ENCODE measurements at places on chromosomes 11 and 22.

DNA sequence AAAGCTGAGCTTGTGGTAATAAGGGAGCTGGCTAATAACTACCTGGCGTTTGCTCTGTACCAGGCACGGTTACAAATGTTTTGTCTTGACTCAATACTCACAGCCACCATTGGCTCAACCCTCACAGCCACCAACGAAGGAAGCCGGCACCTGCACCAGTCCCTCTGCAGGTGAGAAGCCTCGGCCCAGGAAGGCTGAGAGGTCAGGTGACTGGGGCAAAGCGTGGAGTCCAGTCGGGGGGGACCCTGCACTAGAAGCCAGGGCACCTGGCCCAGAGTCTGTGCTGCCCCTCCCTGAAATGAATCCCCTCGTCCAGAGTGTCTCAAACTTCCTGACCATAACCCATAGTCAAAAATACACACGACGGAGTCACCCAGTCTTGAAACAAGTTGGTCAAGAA is 90.1 kb downstream of the PHF21B start:
- no peak for DNase-seq

DNA sequence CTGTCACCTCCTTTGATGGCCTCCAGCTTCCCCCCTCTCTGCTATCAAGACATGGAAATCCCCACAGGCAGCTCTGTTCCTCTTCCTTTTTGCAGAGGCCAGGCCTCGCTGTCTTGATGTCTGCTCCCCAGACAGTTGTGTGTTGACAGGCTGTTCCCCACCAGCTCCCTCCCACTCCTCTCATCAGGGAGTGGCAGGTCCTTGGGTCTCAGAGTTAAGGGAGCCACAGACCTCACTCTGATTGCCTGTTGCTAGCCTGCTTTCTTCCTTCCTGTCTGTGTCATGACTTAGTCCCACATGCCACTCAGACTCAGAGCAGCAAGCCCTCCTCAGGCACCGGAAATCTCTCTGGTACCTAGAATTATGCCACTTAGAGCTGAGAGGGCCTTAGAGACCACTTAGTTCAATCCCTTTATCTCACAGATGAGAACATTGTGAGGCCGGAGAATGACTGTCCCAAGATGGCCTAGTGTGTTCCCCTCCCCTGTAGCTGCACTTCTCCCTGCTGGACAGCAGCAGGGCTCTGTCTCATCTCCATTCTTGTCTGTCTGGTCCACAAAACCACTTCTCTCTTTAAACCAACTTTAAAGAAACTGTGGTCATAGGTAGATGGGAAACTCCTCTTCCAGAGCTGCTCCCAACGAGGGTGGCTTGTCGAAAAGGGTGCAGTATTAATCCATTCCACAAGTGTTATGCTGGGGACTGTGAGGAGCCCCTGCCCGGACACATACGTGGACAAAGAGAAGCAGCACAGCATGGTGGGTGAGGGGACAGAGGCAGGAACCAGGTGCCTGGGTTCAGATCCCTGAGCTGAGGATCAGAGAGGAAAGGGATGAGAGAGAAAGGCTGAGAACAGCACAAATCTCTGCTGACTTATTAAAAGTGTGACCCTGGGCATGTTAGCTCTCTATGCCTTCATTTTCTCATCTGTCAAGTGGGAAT is 4.2 kb downstream of the AMPD3 start:
- peak; percentile 39 for DNase-seq

- no peak for DNase-seq
Observed at GRCh38 chr11:96159968-96160367, 183.0 kb downstream of the MAML2 start.

- no peak for DNase-seq
Observed at GRCh38 chr11:113871336-113871735, 4.0 kb downstream of the USP28 start.

DNA sequence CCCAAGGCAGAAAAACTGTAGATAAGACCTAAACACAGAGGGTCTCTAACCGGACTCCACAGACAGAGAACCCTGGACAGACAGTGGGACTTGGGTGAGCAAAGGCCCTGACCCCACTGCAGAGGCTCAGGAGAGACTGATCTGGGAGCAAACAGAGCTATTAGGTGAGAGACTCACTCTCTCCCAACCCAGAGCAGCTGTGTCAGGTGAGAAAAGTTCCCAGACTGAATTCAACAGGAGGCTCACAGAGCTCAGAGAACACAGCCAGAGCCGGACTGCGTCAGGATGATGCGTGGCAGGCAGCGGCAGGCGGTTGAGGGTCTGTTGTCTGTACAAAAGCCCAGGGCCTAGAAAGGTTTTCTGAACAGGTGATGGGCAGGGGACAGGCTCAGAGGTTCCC is 5.5 kb downstream of the RFPL2 start:
- DNase-seq = no peak

GRCh38 chr11:16862726-16863125 is 124.3 kb downstream of the C11orf58 start:
- DNase-seq = no peak

- DNase-seq = no peak
Observed at GRCh38 chr11:66883016-66883965, 26.4 kb downstream of the LRFN4 start.

DNA sequence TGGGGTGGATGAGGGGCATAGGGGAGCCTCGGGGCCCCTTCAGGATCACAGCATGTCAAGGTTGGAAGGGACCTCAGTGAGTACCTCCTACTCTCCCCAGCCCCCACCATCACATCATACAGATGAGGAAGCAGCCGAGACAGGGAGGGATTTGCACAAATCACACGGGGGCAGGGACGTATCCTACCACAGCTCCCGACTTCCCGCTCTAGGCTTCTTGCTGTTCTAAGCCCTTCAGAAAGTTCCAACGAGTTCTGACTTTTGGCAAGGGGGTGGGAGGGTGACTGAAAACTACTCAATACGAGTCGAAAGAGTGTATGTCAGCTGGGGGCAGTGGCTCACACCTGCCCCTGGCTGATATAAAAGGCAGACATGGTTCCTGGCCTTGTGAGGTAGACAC is 4.7 kb upstream of the RAD9A start:
- DNase-seq = no peak

- no peak for DNase-seq
Observed at GRCh38 chr11:93838967-93839366, 11.5 kb downstream of the VSTM5 start.

GRCh38 chr11:57249384-57250319 is 12.6 kb upstream of the APLNR start:
- DNase-seq = peak; percentile 30

- DNase-seq = peak; percentile 24
Observed at GRCh38 chr11:13277768-13278608, at the start of gene BMAL1. TSS of gene BMAL1 (plus strand) at chr11:13277790. CDS start at chr11:13354309, 76,519 bp downstream.

DNA sequence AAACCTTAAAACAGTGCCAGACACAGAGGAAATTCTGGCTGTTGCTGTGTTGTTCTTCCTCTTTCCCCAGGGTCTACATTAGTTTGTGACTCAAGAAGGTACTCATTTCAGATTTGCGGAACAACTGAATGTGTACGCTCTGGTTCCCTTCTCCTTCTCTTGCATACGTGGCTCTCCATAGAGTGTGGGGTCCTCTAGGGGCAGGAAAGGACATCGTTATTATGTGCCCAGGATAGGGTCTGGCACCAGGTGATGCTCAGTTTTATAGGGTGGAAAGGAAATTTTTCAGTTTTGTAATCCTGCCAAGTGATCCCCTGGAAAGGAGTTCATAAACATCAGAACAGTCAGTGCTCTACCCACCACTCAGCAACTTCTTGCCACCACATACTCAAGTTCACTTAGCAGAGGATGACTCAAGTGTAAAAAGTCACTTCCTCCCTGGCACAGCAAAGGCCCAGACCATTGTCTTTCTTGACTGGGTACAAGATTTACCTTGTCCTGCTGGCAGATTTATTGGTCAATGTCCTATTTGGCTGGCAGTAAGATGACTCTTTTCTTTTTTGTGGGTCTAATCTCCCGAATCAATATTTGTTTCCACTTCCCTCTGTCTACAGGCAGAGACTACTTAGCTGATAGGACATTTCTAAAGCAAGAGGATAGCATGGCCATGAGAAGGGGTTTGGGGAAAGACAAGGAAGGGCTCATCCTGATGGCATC is 246.0 kb upstream of the TENM4 start:
- DNase-seq = no peak

DNA sequence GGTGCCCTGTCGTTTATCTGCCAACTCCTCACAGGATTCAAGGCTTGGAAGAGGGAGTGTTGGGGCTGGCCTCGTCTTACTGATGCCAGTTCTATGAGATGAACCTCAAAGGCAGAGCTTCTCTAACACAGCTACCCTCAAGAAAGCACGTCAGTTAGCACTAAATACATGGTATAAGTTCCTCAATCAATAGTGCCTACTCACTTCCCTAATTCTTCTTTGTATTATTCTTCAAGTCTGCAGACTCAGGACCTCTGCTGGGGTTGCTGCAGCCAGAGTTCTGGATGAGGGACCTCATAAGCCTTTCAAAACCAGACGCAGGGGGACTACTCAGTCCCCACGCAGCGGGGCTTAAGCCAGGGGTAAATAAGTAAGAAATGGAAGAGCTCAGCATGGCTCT is 118.3 kb downstream of the VPREB1 start:
- DNase-seq = no peak

GRCh38 chr11:125975634-125976033 is 29.8 kb downstream of the VSIG10L2 start:
- DNase-seq = no peak

DNA sequence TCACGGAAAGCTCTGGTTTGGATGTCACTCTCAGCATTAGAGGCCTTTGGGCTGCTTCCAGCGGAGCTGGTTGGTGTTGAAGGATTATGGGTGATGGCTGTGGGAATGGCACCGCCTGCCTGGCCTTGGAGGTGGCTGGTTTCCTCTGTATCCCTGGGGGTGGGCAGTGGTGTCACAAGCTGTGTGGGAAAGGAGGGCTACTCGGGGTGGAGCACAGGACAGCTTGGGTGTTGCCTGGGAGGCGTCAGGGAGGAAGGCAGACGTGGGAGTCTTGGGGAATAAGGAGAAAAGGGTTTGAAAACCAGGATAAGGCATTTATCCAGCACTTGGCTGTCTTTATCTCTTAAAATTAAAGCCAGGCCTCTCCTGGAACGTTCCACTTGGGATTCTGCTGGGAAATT is 71.8 kb downstream of the ADAMTS15 start:
- DNase-seq = no peak
